ENCODE measurements at places on chromosomes 2 and 18.

DNA sequence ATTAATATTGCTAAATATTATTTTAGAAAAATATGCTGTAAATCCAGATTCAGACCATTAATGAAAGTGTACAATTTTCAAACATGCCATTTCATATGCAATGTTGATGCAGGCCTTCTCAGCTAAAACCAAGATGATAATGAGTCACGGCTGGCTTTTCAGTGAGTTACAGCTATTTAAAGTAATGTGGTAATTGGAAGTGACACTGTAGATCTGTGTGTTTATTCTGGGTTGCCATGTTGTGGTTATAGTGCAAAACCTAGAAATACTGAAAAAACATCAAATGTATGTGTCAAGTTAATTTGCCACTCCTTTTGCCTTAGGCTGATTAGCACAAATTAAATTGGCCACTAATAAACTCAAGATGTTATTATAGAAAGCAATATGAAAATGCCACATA is 506.6 kb downstream of the ERBB4 start:
- no peak for DNase-seq

DNA sequence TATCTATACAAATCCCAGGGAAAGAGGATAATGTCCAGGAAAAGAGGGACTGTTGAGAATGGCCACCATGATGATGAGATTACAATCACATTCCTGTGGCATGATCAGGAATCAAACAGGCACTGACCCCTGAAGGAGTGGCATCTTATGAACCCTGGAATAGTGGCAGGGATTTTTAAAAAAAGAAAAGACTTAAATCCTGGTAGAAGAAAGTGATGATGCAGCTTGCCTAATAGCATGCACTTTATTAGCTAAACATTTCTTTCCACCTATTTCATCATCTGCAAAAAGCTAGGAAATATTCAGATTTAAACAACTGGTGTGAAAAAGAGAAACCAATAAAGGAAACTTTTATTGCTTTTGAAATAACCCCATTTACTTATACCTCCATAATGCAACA is 87.2 kb upstream of the FSHR start:
- no peak for DNase-seq

- no peak for DNase-seq
Observed at GRCh38 chr18:76579301-76579695, 84.3 kb upstream of the ZNF516 start.

- DNase-seq = no peak
Observed at GRCh38 chr2:7795778-7796563, 878.8 kb downstream of the RNF144A start.

DNA sequence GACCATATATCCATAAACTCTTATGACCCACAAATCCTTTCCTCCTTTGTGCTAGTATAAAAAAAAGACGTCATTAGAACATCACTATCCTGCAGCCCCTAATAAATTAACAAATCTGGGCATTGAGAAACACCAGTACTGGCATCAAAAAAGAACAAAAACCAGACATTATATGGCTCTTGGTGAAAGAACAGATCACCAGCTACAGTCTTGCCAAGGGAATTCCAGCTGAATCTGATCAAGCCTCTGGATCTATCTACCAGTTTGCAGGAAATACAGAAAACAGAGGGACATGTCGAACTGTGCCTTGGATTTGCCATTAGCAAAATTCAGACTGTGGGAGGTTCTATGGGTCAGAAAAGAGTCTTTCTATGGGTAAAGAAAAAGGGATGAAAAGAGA is 93.7 kb upstream of the DDX18 start:
- DNase-seq = no peak

DNA sequence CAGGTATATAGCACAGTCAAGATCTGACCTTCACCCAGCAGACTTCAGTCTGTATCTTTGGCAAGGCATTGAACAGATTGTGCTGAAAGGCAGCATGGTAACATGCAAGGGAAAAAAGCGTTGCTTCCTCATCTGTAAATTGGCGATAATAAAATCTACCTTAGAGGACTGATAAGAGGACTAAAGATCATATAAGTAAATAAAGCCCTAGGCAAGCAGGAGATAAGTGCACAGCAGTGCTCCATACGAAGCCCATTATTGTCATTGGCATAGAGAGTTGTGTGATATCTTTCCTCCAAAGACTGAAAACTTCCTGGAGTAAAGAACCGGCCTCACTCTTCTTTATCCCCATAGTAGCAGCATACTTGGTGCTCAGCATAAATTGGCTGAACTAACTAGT is 162.6 kb downstream of the ANKRD44 start:
- no peak for DNase-seq

- no peak for DNase-seq
Observed at GRCh38 chr2:165162466-165162865, 41.4 kb downstream of the SCN3A start.

DNA sequence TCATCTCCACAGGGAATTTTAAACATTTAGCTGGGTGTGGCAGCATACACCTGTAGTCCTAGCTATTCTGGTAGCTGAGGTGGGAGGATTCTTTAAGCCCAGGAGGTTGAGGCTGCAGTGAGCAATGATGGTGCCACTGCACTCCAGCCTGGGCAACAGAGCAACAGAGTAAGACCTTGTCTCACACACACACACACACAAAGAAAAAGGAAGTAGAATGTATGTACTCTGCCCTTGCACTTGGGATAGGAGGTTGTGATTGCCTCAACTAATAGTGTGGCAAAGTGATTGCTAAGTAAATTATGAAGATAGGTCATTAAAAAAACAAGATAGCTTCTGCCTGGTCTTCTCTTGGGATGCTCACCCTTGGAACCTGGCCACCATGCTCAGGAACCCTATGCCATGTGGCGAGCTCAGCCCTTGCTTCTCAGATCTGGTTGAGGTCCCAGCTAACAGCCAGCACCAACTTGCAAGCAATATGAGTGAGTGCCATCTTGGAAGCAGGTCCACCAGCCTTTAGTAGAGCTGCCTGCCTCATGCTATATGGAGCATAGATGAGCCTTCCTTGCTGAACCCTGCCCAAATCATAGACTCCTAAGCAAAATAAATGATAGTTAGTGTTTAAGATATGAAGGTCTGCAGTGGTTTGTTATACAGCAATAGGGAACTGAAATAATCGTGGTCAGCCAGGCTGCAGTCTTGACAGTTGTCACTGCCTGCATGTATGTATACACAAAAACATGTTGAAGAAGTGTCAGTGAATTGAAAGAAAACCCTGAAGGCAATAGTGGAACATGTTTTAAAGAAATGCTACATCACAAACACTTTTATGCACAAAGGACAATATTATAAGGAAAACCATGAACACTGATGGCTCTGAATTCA is 30.1 kb upstream of the PNO1 start:
- no peak for DNase-seq

GRCh38 chr2:70719231-70719630 is 48.8 kb downstream of the ADD2 start:
- no peak for DNase-seq

DNA sequence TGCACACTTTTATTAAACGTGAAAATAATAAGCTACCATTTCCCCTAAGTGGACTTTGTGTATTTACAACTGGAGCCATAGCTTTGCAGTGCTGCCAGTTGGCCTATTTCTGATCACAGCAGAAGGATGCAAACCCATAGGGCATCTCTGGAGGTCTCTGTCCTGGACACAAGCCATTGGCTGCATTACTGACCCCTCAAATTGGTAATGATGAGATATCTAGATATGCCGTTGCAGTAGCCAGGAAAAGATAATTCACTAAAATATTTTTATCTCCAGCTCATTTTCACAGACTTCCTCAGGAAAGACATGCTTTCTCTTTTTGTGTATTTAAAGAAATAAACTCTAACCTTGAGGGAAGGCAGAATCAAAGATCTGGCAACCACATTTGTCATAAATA is 182.5 kb downstream of the TDRD15 start:
- DNase-seq = no peak

GRCh38 chr18:54776282-54776977 is 51.8 kb upstream of the RAB27B start:
- DNase-seq = no peak

GRCh38 chr2:184394642-184395041 is 203.7 kb upstream of the ZNF804A start:
- DNase-seq = no peak

DNA sequence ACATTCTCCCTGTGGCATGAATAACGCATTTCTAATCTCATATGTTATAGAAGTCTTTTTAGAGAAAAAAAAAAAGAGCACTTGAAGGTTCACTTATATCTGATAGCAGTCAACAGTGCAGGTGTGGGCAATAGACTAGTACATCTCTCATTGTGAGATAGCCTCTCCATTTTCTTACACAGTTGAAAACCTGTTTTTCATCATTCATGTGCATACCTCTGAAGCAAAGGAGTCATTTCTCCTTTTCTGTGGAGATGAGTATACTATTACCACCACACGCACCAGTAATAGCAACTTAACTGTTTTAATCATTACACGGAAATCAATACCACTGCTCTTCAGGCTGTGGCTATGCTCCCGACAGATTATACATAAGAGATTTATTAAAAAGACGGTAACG is 1653.3 kb upstream of the TMEFF2 start:
- DNase-seq = no peak

DNA sequence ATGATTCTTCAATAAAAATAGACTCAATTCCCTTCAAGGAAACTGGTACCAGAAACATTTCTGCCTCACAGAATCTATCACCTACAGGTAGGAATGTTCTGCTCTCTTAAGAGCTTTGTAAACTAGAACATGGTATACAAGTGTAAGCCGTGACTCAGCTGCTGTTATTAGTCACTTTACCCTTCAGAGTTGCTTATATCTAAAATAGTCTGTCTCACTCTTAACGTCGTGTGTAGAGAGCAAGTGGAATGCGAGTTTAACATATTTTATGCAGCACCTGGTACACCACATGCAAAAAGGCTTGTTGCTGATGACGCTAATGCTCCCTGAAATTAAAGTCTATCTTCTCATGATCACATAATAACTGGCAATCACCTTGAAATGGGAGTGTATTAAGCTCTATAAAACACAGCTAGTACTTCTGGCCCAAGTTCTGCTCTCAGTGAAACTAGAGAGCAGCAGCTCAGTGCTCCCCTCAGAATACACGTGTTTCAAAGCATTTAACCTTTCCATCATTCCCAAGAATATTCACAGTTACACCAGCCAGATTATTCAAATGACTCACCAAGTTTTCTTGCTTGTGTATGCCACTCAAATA is 420.0 kb downstream of the ZEB2 start:
- no peak for DNase-seq

- DNase-seq = no peak
Observed at GRCh38 chr18:379681-380330, 112.0 kb upstream of the THOC1 start.

DNA sequence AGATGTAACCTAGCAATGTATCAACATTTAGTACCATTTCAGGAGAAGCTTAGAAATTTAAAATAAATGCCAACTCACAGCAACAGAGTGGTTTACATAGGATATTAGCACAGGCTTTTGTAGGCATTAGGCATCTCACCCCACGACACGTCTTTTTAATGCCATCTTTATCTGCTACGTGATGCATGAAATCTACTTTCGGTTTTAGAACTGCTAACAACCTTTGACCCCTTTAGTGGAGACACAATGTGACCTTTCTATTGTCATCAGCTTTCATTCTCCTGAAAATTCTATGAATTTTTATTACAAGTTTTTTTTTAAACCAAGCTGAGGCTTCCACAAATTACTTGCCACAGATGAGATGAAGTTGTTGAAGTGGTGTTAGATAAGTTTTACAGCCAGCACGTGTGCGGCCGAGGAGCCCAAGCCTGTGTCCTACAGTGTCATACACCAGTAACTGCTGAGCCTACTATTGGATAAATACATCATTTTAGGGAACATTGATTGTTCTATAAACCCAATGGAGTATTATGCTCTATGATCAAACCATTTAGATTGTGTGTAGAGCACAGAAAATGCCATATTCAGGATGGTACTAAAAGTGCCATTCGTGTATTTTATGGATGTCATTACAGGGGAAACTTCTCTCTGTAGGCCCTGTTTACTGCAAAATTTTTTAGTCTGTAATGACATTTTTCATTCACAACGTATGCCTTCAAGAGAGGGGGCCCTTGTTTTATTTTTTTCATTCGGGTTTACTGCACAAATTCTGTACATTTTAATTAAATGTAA is 151.6 kb downstream of the PTGR3 start:
- DNase-seq = no peak

All from NCI-H1694 treated with DMSO at 0.1 percent for 48 hours (cell line).